ENCODE measurements at places on chromosomes 3 and 15. TPM values are rescaled to one million over a fixed set of nuclear protein-coding genes. Genes with fewer than 3 reads are reported as not detected.

DNA sequence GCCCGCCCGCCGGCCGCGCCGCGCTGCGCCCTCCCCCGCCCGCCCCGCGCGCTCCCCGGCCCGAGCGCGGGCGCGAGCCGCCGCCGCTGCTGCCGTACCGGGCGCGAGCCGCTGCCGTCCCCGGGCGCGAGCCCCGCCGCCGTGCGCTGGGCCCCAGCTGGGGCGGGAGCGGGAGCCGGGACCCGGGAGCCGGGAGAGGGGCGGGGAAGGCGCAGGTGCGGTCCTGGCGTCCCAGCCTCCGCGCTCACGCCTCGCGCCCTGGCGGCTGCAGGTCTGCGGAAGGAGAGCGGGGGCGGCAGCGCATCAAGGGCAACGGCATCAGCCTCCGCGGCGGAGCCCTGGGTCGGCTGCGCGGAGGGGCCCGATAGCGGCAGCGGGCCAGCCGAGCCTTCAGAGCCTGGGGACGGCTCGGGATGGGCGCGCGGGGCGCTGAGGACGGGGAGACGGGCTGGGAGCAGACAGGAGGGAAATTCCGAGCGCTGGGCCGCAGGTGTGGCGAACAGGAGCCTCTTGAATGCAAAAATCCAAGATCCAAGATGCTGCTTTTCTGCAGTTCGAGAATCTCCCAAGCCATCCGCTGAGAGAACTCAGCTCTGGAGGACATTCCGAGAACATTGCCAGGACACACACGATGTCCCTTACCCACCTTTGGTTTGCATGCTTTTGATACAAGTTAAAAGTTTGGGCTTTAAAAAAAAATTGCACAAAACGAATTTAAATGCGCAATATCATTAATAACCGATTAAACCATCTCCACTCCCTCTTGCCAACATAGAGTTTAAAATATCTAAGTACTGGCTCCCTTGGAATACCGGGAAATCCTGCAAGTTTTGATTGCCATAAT, 251.1 kb downstream of the TJP1 start:
- H3K4me3 ChIP-seq: peak overlapping the region; percentile 2
- no peaks in the 10 kb centered on the region for H3K36me3 ChIP-seq
- peak; percentile 54 for DNase-seq
- H3K27ac ChIP-seq: no peak overlapping the region
- peaks cover 55% of the 10 kb centered on the region for H3K27me3 ChIP-seq
- peaks cover 7% of the 10 kb centered on the region for H3K4me1 ChIP-seq

Gene CCDC9B
- 0.65 TPM for total RNA-seq

DNA sequence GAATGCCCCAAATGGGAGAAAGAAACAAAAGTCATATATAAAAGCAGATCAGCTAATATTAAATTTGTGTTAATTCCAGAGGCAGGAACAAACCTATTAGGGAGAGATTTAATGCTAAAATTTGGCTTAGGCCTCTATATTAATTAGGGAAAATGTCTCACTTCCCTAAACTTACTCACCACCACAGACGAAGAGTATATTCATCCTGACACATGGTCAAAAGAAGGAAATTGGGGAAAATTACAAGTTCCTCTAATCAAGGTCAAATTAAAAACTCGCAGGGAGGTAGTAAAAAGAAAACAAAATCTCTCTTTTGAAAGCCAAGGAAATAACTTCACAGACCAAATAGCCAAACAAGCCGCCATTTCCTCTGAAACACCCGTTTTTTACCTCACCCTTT, 32.2 kb downstream of the GRM2 start:
- peaks cover 16% of the 10 kb centered on the region for H3K4me1 ChIP-seq
- no peaks in the 10 kb centered on the region for H3K36me3 ChIP-seq
- no peak overlapping the region for H3K4me3 ChIP-seq
- no peak for DNase-seq
- no peak overlapping the region for H3K27ac ChIP-seq
- H3K27me3 ChIP-seq: peaks cover 16% of the 10 kb centered on the region

Gene NR2E3
- total RNA-seq: not detected

- no peak overlapping the region for H3K4me3 ChIP-seq
- DNase-seq: no peak
- H3K36me3 ChIP-seq: no peaks in the 10 kb centered on the region
- H3K27ac ChIP-seq: no peak overlapping the region
Observed at GRCh38 chr3:196985954-196986885, 17.6 kb upstream of the PIGZ start.

Gene PGBD4
- total RNA-seq: 2.3 TPM

Gene LARP6
- total RNA-seq: 0.14 TPM

DNA sequence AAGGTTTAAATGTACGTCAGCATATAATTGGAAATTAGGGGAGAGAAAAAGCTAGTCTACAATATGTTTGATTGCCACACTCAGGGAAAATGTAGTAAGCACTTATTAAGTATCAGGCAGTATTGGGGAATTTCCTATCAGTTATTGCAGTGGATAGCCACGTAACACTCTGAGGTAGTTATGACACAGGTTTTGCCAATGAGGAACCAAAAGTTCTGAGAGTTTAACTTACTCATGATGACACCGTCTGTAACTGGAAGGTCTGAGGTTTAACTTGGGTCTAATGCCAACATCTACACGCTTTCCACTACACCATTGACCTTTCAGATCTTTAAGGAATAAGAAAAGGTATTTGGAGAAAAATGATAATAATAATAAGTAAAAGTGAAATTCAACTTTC, 89.5 kb downstream of the ZMAT3 start:
- H3K36me3 ChIP-seq: peaks cover 14% of the 10 kb centered on the region
- H3K27ac ChIP-seq: no peak overlapping the region
- no peaks in the 10 kb centered on the region for H3K27me3 ChIP-seq
- H3K4me1 ChIP-seq: no peaks in the 10 kb centered on the region

- no peak overlapping the region for H3K27ac ChIP-seq
- H3K27me3 ChIP-seq: no peaks in the 10 kb centered on the region
- H3K4me3 ChIP-seq: no peak overlapping the region
- H3K36me3 ChIP-seq: no peaks in the 10 kb centered on the region
- H3K4me1 ChIP-seq: peaks cover 18% of the 10 kb centered on the region
- no peak for DNase-seq
Observed at GRCh38 chr3:129421988-129422745, 6.3 kb downstream of the EFCAB12 start.

Gene FOXB1
- total RNA-seq: 0.53 TPM

- DNase-seq: no peak
- peaks cover 34% of the 10 kb centered on the region for H3K27me3 ChIP-seq
- no peak overlapping the region for H3K4me3 ChIP-seq
- H3K27ac ChIP-seq: no peak overlapping the region
- peaks cover 10% of the 10 kb centered on the region for H3K36me3 ChIP-seq
Observed at GRCh38 chr3:62316525-62316924, 56.8 kb downstream of the FEZF2 start.

GRCh38 chr3:58202917-58203360, 7.8 kb downstream of the DNASE1L3 start:
- H3K36me3 ChIP-seq: peaks cover 3% of the 10 kb centered on the region
- no peak overlapping the region for H3K27ac ChIP-seq
- peaks cover 14% of the 10 kb centered on the region for H3K4me1 ChIP-seq
- no peak overlapping the region for H3K4me3 ChIP-seq

Gene SYNPR
- total RNA-seq: not detected

GRCh38 chr3:100563228-100563627, 46.2 kb upstream of the ADGRG7 start:
- no peaks in the 10 kb centered on the region for H3K36me3 ChIP-seq
- DNase-seq: no peak
- H3K4me1 ChIP-seq: peaks cover 3% of the 10 kb centered on the region
- no peak overlapping the region for H3K4me3 ChIP-seq
- H3K27ac ChIP-seq: no peak overlapping the region

DNA sequence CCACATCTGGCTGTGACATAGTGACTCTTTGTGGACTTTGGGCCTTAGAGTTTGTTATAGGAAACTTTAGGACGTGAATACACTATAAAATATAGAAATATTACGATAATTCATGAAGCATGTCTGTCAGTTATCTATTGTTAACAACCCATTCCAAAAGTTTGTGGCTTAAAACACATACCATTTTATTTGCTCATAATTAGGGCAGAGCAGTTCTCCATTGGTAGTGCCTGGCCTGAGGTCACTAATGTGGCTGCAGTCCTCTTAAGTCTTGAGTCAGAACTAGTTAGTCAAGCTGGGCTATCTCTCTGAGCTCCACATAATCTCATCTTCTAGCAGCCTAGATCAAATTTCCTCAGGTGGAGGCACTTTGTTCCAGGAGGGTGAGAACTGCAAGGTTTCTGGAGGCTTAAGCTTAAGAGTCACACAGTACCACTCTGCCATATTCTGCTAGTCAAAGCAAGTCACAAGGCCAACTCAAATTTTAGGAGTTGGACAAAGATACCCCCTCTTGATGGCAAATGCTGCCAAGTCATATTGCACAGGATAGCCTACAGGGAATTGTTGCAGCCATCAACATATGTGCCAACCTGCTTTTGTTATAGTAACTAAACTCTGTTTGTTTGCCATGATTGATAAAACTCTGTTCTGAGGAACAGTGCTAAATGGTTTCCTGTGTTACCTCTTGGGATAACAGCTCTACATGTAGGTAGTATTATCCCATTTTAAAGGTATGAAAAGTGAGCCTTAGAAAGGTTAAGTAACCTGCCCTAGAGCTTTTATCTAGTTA, 8.7 kb downstream of the ATXN7 start:
- H3K4me3 ChIP-seq: no peak overlapping the region
- no peaks in the 10 kb centered on the region for H3K27me3 ChIP-seq
- peaks cover 55% of the 10 kb centered on the region for H3K4me1 ChIP-seq
- H3K36me3 ChIP-seq: peaks cover 6% of the 10 kb centered on the region
- no peak for DNase-seq
- no peak overlapping the region for H3K27ac ChIP-seq
